Activated naive CD4-positive, alpha-beta T cell treated with anti-CD3 and anti-CD28 coated beads, Interleukin-2, amount 50 U/mL, for 72 hours (primary cell): ENCODE measurements at places on chromosomes 2 and 18. TPM values are rescaled to one million over a fixed set of nuclear protein-coding genes. Genes with fewer than 3 reads are reported as not detected.

The CNTNAP5 gene
- not detected for total RNA-seq

The GALNT14 gene
- total RNA-seq: 0.59 TPM

The LYG1 gene
- 0.91 TPM for total RNA-seq

The C1GALT1C1L gene
- total RNA-seq: 0.21 TPM

The CENPA gene
- total RNA-seq: 38.1 TPM

The TAF4B gene
- 12.7 TPM for total RNA-seq

The ST6GAL2 gene
- total RNA-seq: not detected

The NEU2 gene
- total RNA-seq: not detected
